ENCODE measurements at places on chromosomes 13 and 19.
A peak's percentile ranks its signal among the peaks of the same experiment; 100 is the strongest.

- DNase-seq: peak; percentile 11
Observed at GRCh38 chr13:26759907-26760831, at the start of gene GPR12. TSS of gene GPR12 (minus strand) at chr13:26760786. CDS start at chr13:26759827, 959 bp downstream.

- peak; percentile 60 for DNase-seq
Observed at GRCh38 chr19:33394006-33394722, 20.7 kb downstream of the CEBPG start.

DNA sequence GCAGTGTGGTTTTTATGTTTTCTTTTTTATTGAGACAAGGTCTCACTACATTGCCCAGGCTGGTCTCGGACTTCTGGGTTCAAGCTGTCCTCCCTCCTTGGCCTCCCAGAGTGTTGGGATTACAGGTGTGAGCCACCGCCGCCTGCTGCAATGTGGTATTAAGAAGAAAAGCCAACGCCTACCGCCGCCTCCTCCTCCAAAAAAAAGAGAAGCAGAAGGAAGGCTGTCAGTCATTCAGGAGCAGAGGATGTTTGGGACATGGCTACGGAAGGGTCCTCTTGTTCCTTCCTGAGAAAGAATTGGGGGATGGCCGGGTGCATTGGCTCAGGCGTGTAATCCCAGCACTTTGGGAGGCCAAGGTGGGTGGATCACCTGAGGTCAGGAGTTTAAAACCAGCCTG, 1.2 kb downstream of the PPP1R37 start:
- DNase-seq: peak; percentile 24

DNA sequence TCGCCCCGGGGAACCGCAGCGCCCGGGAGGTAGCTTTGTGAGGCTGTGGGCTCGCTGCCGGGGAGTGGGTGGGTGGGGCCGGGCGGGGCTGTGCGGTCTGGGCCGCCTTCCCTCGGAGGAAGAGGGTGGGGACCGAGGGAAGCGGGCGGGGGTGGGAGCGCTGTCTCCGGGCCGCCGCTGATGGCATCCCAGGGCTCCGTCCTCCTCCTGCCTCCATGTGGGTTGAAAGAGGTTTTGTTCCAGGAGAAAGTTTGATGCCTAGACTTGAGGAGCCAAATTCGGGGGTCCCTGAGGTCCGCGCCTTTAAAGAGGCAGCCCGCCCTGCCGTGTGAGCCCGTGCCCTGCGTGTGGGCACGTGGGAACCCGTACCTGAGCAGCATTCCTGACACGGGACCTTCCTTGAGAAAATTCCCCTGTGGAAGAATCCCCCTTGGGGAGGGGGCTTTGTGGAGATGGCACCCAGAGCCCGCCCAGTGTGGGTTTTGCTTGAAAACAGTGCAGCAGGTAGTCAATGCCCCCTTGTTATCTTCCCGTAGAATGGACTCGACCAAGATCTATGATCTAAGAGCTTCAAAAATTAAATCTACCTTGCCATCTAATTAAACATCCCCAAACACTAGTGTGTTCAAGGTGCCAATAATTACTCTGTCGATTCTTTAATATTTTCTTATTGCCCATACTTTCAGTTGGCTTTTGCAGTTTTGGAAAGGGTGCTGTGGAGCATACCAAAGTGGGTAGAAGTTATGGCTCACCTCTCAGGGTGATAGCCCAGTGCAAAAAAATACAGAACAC, 107.8 kb downstream of the RXFP2 start:
- peak; percentile 52 for DNase-seq

DNA sequence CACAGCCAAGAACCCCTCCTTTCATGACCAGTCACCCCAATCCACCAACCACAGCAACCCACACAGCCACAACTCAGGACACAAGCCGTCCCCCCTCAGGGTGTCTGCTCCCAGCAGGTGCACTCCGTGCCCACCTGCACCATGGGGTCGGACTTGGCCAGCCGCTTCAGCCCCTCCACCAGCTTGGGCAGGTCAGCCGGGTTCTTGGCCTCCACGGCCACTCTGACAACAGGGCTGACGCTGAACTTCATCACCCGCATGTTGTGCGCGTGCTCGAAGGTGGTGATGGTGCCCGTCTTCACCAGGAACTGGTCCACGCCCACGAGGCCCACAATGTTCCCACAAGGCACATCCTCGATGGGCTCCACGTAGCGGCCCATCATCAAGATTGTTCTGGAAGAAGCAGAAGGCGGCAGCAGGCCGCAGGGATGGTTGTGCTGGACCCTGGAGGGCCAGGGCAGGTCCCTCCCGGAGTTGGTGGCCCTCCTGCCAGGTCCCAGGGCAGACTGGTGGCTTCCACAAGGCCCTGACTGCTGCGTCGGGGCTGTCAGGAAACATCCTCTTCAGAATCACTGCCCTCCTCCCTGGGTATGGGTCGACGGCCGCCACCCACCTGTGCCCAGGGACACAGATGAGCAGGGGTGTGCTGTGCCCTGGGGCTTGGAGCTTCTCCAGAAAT, 5.5 kb downstream of the EEF2 start:
- DNase-seq: no peak

DNA sequence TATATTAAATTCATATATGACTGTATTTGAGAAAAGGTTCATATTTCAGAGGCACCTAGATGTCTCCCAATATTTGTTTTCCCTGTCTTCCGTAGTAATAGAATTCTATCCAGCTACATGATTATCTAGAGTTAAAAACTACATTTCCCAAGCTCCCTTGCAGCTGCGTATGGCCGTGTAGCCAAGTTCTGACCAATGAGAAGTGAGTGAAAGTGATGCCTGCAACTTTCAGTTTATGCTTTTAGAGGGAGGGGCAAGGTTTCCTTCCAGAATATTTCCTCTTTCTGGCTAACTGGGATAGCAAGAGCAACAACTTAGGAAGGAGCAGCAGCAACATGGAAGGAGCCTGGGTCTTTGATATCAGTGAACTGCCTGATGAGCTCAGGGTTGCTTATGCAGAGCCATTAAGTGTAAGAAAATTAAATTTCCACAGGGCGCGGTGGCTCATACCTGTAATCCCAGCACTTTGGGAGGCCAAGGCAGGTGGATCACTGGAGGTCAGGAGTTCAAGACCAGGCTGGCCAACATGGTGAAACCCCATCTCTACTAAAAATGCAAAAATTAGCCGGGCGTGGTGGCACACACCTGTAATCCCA, 23.2 kb upstream of the CYP2A13 start:
- peak; percentile 21 for DNase-seq

- DNase-seq: no peak
Observed at GRCh38 chr13:84951128-84951527, 848.1 kb downstream of the SLITRK6 start.

GRCh38 chr19:41031916-41032315, 40.8 kb downstream of the CYP2B6 start:
- DNase-seq: peak; percentile 10

GRCh38 chr13:114235697-114236096, 1.0 kb downstream of the CDC16 start:
- no peak for DNase-seq

- DNase-seq: no peak
Observed at GRCh38 chr13:62747629-62748028, 1332.0 kb upstream of the PCDH20 start.
